ENCODE measurements at places on chromosomes 7 and 10. TPM values are rescaled to one million over a fixed set of nuclear protein-coding genes. Genes with fewer than 3 reads are reported as not detected.

The ADAM22 gene
- total RNA-seq, result 4.8 TPM

The GOLGA7B gene
- not detected for total RNA-seq

DNA sequence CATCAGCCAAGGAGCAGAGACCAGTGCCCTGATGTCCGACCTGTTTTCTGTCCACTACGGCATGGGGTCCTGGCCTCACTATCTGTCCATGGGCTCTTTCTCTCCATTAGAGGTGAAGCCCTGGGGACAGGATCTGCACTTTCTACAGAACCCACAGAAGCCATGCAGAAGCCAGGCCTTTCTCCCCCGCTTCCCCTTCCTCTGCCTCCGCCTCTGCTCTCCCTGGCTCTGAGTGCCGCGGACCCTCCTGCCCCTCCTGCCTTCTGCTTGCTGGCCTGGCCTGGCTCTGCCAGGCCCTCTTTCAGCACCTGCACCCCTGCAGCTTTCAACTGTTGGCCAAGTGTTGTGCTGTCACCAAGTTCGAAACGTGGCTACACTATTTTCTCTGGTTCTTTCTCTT lies 439.8 kb upstream of the ZMIZ1 start:
- DNase-seq, result no peak

DNA sequence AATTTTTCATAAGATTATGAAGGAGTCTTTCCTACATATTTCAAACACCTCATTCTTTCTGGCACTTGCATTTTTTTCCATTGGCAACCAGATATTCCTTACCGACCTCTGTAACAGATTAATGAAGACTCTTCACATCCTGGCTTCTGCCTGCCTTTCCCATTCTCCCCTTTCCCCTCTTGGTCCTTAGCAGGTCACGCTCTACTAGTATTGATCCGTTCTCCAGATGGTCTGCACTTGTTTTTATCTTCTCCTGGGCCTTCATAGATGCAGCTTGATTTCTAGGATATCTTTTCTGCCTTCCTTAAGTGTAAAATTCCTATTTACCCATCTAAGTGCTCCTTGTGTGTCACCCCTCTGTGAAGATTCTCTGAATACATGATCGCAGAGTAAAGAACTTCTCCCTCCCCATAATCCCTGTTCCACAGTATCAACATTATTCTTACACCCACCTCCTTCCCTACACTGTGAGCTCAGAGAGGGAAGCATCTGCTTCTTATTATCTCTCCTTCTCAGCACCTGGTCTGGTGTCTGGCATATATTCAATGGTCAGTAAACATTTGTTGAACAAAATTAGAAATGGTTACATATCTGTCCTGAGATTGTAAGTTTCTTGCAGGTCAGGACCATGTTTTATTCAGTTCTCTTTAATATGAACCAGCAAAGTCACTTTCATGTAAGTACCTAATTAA lies 654.2 kb downstream of the REEP3 start:
- no peak for DNase-seq

DNA sequence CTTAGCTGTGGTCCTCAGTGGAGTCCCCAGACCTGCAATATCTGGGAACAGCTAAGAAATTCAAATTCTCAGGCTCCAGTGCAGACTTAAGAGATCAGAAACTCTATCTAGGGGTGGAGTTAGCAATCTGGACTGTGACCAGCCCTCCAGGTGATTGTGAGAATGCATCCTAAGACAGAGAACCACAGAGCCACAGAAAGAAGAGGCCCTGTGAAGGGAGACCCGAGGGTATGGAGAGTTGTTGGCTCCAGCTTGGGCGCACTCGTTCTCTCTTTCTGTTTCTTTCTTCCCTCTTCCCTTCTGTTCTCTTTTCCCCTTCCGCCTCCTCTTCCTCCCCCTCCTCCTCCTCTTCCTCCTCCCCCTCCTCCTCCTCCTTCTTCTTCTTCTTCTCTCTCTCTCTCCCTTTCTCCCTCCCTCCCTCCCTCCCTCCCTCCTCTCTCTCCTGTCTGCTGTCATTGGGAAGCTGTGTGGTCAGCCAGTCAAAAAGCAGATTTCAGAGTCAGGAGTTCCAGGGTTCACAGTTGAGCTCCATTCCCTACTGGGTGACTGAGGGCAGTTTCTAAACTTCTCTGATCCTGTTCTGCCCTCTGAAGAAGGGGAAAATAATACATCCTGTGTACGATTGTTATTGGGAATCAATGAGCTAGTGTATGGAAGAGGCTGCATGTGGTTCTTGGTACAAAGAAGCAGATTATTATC lies 62.1 kb upstream of the STEAP1B start:
- no peak for DNase-seq

DNA sequence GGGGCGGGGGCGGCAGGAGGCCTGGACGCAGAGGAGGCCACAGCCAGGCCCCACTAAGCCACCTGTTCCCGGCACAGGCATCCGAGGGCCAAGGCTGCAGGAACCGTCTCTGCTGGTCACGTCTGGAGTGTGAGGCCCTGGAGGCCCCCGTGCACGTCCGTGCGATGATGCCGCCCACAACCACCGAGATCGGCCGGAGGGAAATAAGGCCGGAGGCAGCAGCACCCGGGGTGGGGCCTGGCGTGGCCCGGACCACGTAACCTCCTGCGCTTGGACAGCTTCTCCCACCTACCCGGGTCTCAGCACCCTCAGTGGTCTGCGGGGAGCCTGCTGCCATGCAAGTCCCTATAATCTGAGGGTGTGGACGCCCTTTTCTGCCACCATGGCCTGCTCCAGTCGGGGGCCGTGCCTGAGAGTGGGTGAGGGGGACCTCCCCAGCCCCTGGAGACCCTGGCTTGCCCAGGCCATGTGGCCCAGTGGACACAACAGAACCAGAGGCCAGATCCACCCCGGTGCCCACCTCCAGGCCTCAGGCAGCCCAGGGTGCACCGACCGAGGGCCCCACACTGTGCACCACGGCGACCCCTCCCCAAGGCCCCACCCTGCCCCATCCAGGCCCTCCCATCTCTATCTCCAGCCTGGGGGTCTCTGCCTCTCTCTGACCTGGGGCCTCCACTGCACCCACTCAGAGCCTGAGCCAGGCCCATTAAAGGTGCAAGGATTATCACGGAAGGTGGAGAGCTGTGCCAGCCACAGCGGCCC lies 83.1 kb downstream of the PDGFA start:
- no peak for DNase-seq

DNA sequence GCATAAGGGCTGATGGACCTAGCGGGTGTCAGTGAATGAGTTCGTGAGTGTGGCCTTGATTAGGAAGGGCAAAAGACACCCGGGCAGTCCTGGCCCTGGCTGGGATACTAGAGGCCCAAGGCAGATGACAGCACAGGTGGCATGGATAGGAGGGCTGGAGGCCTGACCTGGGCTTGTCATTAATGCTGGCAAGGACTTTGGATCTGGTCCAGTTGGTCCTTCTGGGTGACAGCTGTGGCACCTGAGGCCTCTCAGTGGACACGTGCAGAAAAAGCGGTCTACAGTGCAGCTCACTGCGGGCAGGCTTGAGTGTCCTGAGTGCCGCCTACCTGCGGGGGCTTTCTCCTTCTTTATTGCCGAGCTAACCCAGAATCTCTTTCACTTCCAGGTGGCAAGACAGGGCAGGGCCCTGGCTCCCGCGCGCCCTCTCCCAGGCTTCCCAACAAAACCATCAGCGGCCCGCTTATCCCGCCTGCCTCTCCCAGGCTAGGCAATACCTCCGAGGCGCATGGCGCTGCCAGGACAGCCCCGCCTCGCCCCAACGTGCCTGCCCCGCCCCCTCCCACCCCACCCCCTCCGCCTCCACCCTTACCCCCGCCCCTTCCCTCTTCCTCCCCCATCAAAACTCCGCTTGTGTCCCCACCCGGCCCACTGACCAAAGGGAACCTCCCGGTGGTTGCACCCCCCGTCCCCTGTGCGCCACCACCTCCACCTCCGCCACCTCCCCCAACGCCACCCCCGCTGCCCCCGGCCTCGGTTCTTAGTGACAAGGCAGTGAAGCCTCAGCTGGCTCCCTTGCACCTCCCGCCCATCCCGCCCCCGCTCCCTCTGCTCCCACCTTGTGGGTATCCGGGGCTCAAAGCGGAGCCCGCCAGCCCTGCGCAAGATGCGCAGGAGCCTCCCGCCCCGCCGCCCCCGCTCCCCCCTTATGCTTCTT lies 77.4 kb downstream of the WIPF3 start:
- DNase-seq, result peak; percentile 95

DNA sequence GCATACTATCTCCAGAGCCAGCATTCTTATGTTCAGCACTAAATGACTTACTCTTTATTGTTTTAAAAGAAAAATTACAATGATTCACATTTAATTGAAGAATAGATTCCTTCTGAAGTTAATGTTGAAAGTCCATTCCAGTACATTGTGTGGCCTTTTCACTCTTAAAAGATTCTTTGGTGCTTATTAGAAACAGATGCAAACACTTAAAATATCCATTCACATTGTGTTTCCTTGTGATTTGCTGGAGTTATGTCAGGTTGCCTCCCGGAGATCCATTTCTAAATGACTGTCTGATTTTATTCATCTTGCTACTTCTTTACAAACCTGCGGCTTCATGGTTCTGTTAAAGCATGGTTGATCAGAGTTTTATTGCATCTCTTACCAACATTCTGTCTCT lies 152.8 kb downstream of the FOXP2 start:
- no peak for DNase-seq

- DNase-seq, result no peak
These were observed 572.0 kb downstream of the PTPRN2 start for GRCh38 chr7:158015403-158016179.

GRCh38 chr10:77173615-77174461 lies 463.8 kb downstream of the KCNMA1 start:
- DNase-seq, result peak; percentile 38

- no peak for DNase-seq
These were observed 230.6 kb downstream of the TWIST1 start for GRCh38 chr7:18886832-18887231.

GRCh38 chr7:107939573-107940489 lies 48.8 kb downstream of the DLD start:
- no peak for DNase-seq

DNA sequence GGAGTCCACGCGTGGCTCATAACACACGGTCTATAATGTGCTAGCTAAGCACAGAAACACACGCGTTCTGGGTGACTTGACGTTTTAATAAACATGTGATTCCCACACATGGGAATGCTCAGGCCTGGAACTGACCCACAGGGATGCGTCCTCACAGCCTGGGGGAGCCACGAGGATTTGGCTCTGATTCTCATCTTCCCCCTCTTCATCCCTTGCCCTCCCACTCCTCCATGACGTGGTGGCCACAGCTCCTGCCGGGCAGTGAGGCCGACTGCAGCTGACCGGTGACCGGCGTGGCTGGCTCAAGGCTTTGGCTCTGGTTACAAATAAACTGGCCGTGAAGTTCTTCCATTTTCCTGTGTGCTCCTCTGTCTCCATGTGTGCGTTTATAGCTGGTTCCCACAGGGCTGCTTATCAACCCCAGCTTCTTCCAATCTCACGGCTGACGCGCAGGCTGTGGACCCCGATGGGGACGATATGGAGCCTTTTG lies 40.9 kb upstream of the KLF6 start:
- no peak for DNase-seq

DNA sequence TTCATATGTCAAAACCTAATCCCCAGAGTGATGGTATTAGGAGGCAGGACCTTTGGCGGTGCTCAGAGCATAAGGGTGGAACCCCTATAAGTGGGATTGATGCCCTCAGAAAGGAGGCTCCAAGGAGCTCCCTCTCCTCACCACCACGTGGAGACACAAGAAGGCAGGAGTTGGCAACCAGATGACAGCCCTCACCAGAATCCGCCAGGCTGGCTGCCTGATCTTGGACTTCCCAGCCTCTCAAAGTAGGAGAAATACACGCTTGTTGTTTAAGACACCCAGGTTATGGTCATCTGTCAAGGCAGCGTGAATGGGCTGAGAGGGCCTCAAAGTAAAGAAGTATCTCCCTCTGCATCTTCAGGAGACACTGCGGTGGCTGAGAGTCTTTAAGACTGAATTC lies 187.7 kb downstream of the TNS3 start:
- DNase-seq, result no peak

DNA sequence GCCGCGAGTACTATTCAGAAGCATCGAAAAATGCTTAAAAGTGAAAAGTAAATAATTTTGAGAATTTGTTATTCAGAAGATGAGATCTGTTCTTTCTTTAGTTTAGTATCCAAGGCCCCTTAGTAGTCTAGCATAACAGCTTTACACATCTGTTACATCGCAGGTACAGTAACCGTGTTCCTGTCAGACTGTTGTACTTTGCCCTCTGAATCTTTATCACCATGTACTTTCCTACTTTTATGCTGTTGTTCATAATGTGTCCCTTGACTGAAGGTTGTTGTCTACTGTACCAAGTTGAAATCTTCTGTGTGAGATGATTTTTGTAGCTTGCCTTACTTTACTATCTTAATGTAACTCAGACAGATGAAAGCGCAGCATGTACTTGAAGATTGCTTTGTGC lies 38.3 kb downstream of the WAC start:
- no peak for DNase-seq

The SFXN2 gene
- 11.6 TPM for total RNA-seq

The SLC26A3 gene
- total RNA-seq, result not detected

The YKT6 gene
- 82.4 TPM for total RNA-seq

DNA sequence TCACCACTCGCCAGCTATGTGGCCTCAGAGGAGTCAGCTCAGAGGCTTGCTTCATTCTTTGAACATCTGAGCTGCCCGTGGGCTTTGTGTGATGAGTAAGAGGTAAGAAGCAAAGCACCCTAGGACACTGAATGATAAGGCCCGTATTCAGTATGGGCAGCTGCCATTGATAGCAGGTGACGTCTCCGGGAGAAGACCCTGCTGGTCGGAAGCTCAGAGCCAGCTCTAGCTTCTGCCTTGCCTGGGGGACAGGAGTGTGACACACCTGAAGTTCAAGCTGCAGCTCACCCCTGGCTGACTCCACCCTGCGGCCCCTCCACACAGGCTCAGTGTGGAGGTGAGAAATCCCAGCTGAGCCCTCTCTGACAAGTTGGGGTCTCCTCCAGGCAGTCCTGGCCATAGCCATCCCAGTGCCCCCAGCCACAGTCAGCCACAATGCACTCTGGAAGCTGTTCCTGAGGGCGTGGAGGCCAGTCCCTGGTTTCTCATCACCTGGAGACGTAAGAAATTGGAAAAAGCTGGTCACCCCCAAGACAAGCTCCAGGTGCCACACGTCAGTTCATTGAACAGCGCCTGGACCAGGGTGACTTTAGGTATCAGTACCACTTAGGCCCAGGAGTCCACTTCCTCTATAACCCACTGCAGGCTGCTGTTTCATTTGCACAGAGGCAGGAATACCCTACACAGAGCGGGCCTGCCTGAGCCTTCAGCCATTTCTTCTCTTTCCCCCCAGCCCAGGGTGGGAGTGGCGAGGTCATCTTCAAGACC lies 164.9 kb upstream of the RHEB start:
- DNase-seq, result peak; percentile 14

GRCh38 chr7:41161041-41161587 lies 541.8 kb downstream of the INHBA start:
- no peak for DNase-seq

The FAM241B gene
- total RNA-seq, result 8.4 TPM

The STEAP2 gene
- total RNA-seq, result 8.8 TPM

The SUMF2 gene
- total RNA-seq, result 109 TPM

DNA sequence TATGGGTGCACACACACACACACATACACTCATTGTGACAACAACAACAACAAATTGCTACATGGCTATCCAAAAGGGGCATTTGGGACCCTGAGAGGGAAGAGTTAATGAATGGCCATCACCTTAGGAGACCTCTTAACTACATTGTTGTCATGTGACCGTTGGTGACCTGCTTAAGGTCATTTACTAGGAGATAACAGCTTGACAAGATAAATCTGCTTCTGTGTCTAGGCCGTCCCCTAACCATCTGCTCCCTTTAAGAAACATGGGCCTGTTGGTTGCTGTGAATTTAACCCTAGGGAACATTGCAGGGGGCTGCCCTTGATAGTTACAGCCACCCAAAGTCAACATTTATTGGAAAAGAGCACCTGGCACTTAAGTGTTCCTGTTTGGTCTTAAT lies 29.7 kb downstream of the C1QL3 start:
- no peak for DNase-seq

The DLX5 gene
- not detected for total RNA-seq

The OGDHL gene
- total RNA-seq, result 31.9 TPM

The RRP12 gene
- total RNA-seq, result 47.4 TPM

Measured in H7 (cell line).